Urinary bladder (tissue), 4 donors: ENCODE measurements at places on chromosomes 16 and 17.

DNA sequence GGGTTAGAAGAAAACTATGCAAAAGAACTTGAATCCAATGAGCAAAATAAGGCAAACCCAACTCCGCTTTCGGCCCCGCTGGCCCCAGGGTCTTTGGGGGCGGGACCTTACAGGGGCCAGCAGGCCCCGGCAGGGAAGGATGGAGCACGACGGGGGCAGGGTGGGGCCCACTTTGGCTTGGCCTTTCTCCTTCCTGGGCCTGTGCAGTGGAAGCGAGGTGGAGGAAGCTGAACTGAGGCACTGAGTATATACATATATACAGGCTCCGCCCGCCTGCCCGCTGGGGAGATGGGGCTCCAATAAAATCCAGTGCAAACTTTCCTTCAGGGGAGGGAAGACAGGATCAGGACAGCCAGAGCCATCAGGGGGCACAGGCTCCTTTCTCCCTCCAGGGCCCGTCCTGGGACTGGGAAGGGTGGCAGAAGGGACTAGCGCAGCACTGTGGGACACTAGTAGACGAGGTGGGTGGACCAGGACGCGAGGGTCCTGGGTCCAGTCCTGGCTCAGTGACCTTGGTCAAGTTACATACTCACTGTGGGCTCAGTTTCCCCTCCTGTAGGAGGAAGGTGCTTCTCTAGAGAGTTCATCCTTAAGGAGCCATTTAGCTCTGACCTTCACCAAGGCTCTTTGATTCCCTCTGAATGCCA lies 20.9 kb upstream of the MPO start:
- DNase-seq = no peak

DNA sequence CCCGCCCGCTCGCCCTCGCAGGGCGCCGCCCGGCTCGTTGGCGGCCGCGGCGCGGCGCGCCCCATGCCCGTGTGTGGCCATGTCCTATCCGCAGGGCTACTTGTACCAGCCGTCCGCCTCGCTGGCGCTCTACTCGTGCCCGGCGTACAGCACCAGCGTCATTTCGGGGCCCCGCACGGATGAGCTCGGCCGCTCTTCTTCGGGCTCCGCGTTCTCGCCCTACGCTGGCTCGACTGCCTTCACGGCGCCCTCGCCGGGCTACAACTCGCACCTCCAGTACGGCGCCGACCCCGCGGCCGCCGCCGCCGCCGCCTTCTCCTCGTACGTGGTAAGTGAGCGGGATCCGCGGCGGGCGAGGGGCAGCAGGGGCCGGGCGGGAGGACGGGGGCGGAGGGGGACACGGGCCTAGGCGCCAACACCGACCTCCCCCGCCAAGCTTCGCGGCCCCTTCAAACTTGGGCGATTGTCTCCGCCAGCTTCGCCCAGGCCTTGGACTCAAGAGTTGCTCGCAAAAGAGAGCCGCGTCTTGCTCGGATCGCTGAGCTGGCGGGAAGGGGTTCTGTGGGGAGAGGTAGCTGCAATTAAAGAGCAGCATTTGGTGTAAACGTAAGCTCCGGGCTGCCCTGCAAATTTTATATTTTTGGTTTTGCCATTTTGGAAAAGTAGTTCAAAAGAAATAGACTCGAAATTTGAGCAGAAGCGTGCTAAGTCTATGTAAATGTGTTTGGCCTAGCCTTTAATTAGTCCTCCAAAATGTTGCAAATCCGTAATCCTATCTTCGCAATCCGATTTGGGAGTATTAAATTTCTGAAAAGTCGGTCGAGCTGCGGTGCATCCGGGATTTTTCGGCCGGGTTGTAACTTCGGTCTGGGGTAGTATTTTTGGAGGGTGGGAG lies 702 bp downstream of the IRX5 start:
- no peak for DNase-seq

- no peak for DNase-seq
Measured at GRCh38 chr17:28475151-28475900, 1.9 kb downstream of the SLC13A2 start.

DNA sequence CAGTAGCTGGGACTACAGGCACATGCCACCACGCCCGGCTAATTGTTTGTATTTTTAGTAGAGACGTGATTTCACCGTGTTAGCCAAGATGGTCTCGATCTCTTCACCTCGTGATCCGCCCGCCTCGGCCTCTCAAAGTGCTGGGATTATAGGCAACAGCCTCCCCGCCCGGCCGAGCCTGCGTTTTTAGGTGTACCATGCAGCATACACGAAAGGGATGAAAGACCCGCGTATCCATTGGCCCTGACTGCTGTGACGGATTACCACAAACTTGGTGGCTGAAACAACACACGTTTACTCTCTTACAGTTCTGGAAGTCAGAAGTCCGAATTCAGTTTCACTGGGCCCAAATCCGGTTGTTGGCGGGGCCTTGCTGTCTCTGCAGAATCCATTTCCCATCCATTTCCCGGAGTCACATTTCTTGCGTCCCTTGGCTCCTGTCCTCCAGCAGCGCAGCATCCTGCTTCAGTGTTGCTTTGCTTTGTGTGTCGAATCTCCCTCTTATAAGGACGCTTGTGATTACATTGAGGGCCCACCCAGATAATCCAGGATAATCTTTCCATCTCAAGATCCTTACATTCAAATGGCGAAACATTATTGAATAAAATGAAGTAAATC lies 8.3 kb upstream of the GUCY2D start:
- no peak for DNase-seq

- DNase-seq = no peak
Measured at GRCh38 chr17:77489239-77489892, 348.6 kb downstream of the SEC14L1 start.

- DNase-seq = no peak
Measured at GRCh38 chr16:79130616-79131015, 469.9 kb downstream of the MAF start.

DNA sequence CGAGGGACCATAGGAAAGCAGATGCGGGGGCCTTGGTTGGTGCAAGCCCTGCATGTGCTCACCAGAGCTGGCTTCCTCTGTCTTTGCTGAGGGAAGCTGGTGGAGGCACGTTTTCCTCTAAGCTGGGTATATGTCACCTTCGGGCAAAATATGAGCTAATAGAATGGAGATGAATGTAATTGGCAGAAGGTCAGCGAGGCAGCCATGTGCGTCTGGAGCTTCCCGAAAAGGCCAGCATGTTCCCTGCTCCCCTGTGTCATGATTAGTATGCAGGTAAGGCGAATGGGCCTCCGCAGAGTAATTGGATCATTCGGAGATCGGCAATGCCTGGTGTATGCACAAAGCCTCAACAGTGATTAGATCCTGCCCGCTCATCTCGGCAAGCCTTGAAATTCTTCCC lies 806.2 kb upstream of the EEF2KMT start:
- DNase-seq = no peak

- DNase-seq = no peak
Measured at GRCh38 chr17:21140911-21141310, 14.1 kb downstream of the DHRS7B start.

DNA sequence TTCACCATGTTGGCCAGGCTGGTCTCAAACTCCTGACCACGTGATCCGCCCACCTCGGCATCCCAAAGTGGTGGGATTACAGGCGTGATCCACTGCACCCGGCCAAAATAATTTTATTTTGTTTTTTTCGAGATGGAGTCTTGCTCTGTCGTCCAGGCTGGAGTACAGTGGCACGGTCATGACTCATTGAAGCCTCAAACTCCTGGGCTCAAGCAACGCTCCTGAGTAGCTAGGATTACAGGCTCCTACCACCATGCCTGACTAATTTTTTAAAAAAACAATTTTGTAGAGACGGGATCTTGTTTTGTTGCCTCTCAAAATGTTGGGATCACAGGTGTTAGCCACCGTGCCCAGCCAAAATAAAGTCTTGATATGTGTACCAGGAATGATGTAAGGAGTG lies 2.4 kb upstream of the TTLL6 start:
- DNase-seq = no peak

GRCh38 chr16:2785101-2785991 lies 2.0 kb downstream of the PRSS33 start:
- no peak for DNase-seq

GRCh38 chr16:64882078-64882784 lies 239.6 kb downstream of the CDH11 start:
- no peak for DNase-seq

GRCh38 chr16:89289428-89290395 lies 72.2 kb downstream of the ZNF778 start:
- no peak for DNase-seq

- no peak for DNase-seq
Measured at GRCh38 chr17:39863918-39864746, at the start of gene IKZF3. TSS of gene IKZF3 (minus strand) at chr17:39864312. CDS start at chr17:39864126, 186 bp downstream.

DNA sequence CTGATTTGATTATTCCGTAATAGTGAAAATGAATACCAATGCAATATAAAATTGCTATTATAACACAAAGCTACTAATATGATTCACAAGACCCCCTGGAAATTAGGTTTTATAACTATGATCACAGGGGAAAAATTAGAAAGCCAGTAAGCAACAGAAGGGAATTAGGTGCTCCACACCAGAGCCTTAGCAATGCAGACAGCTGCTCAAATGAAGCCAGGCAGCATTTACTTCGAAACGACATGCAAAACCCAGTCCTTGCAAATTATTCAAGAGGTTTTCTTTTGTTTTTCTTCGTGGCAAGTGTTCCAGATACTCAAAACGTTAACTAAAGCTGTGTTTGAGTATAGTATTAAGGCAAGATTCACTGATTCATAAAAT lies 47.9 kb downstream of the TOX3 start:
- DNase-seq = no peak

DNA sequence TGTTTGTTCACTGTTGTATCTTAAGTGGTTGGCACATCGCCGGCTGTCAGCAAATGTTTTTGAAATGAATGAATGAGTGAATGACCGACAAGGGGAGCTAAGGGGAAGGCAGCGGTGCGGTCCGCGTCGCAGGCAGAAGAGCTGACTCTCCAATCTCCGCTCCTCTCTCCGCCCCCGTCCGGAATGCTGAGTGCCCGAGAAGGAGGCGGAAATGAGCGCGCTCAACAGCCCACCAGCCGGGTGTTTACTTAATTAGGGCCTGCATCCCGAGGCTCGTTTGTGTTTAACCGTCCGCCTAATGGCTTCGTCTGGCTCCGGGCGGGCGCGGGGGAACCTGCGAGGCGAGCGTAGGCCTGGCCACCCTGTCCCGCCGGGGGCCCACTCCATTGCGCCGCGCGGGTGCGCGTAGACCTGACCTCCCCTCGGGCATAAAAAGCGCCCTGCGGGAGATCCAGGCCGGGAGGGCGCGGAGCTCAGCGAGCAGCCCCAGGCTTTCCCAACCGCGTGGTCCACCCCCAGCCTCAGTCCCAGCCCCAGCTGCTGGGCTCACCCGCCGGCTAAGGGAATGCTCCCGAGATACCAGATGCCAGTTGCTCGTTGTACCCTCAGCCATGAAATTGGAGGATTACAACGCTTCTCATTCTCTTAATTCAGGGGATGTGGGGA lies 2.5 kb upstream of the CDH3 start:
- DNase-seq = no peak

DNA sequence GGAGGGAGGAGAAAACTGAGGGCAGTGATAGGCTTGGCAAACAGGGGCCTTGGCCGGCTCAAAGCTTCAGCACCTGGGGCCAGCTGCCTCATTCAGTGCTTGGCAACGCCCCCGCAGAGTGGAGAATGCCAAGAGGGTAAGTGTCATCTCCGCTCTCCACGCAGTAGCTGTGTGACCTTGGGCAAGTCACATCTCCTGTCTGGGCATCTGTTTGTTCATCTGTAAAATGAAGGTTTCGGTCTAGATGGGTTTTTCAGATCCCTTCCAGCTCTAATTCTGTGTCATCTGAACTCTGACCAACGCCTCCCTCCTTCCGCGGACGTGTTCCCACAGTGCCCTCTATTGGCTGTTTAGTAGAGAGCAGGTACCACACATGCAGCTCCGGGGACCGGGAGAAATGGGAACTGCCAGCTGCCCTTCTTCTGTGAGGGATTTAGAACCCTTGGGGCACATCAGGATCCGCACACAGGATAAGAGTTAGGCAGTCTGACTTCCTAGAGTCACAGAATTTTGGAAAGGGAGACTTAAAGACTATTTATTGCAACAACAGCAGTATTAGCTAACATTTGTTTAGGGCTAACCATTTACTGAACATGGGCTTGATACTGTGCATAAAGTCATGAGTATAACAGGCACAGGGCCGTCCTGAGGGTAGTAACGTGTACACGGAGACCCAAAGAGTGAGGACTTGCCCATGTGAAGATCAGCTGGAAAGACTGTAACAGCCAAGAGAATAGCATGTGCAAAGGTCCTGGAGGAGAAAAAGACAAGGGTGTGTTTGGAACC lies 26.8 kb downstream of the GP2 start:
- DNase-seq = no peak

DNA sequence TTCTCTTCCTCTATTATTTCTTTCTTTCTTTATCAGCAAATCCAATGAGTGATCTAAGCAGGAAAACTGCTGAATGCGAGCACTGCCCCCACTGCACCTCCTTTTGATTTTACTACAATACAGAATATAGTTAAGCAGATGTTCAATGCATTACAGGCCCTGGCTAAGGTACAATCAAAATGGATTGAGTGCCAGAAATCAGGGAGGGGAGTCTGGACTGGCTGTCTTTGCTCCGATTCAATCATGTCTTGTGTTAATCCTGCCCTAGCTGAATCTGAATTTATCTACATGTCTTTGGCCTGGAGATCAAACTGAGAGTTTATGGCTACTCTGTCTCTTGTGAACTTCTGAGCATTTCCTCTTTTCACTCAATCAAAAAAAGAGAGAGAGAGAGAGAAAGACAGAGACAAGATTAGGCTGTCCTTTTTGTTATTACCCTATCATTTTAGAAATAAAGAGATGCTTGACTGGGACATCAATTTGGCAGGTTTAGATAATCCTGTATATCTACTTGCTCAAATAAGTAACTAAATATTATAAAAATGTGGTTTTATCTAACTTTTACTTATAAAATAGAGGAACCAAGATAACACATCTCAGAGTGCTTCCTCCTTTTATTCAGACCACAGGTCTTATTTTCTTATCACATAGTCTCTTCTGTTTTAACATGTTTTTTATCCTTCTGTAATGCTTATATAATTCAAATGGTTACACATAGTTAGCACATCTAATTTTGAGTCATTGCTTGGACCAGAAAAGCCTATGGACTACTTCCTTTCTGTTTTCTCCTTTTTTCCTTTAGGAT lies 656.2 kb downstream of the KCNJ2 start:
- DNase-seq = peak; percentile 7

- no peak for DNase-seq
Measured at GRCh38 chr17:50817838-50818237, 17.5 kb upstream of the WFIKKN2 start.

DNA sequence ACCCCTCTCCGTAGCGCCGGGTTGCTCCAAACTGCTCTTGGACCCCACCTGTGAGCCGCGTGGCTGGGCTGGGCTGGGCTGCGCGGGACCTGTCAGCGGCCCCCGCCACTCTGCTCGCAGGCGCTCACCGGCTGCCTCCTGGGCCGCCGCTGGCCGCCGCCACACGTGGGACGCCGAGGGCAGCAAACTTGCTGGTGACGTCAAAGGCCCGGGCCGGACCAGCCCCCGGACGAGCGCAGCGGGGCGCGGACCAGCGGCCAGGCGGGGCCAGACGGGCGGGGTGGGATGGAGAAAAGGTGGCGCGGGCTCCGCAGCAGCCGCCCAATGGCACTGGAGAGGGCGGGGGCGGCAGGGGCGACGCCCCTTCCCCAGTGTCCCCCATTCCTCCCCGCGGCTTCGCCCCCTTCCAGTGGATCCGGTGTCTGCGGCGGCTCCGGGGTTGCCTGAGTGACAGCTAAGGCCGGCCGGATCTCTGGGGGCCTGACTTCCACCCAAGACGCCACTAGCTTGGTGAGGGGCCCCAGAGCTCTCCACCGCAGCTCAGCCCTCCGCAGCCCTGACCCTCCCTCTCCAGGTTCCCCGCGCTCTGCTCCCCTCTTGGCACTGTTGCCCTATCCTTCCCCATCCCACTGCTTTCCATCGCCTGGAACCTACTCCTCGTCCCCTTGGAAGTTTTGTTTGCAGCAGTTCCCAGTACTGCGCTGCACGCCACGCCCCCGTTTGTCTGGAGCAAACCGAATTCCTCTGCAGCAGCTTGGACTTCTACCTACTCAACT lies at the start of gene HS3ST3A1:
HS3ST3A1 (minus strand) TSS at position 154 of the 776 bp plus-strand sequence. CDS start 800 bp downstream, outside the sequence.
- no peak for DNase-seq
